ENCODE measurements at places on chromosomes 13 and 19.

GRCh38 chr19:34639491-34640085 lies 37.4 kb downstream of the SCGB2B2 start:
- peak; percentile 29 for DNase-seq

GRCh38 chr19:33622505-33622808 lies 704 bp downstream of the CHST8 start:
- DNase-seq: no peak

DNA sequence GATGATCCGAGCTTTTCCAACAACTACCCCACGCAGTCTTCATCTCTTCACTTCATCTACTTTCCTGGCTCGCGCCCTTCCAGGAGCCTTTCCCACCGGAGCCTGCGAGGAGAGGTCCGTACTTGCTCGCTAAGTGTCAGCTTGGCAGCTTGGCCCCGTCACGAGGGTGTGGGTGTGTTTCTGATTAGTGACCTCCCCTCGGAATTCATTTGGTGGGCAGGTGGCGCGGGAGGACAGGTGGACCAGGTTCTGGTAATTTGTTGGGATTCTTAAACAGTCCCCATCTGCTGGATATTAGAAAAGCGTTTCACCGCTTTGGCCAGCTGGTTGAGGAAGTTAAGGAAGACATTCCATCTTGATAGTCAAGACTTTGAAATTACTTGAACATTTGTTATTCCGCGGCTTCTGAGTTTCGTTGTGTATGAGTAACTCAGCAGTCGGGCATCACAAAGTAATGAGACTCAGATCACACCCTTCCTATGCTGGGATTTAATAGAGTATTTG lies 515 bp downstream of the UFM1 start:
- peak; percentile 48 for DNase-seq

DNA sequence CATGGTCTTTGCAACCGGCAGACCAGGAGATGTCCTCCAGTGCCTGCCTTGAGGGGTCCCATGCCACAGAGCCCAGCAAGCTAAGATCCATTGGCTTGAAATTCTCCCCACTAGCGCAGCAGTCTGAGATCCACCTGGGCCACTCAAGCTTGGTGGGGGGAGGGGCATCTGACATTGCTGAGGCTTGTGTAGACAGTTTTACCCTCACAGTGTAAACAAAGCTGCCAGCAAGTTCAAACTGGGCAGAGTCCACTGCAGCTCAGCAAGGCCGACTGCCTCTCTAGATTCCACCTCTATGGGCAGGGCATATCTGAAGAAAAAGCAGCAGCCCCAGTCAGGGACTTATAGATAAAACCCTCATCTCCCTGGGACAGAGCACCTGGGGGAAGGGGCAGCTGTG lies 32.0 kb upstream of the ITM2B start:
- DNase-seq: no peak

DNA sequence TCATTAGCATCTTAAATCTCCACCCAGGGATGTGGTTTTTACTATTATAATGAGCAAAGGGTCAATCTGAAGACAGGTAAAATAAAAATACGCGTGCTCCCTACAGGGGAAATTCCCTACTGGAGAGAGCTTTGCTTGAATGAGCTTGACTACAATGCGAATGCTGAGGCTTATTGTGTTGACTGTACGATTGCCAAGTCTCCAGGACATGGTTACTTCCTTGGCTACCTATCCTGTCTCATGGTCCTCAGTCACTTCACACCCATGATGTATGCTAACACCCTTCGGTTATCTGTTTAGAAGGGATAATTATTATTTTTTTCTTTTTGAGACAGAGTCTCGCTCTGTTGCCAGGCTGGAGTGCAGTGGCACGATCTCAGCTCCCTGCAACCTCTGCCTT lies 61.7 kb downstream of the ZNF627 start:
- DNase-seq: no peak

GRCh38 chr13:59890054-59890453 lies 273.7 kb downstream of the DIAPH3 start:
- no peak for DNase-seq

GRCh38 chr13:51122868-51123566 lies 11.9 kb upstream of the C13orf42 start:
- DNase-seq: no peak

GRCh38 chr13:87498681-87499080 lies 172.5 kb upstream of the SLITRK5 start:
- DNase-seq: no peak

- DNase-seq: no peak
Measured at GRCh38 chr19:16402041-16402440, 69.7 kb downstream of the EPS15L1 start.

DNA sequence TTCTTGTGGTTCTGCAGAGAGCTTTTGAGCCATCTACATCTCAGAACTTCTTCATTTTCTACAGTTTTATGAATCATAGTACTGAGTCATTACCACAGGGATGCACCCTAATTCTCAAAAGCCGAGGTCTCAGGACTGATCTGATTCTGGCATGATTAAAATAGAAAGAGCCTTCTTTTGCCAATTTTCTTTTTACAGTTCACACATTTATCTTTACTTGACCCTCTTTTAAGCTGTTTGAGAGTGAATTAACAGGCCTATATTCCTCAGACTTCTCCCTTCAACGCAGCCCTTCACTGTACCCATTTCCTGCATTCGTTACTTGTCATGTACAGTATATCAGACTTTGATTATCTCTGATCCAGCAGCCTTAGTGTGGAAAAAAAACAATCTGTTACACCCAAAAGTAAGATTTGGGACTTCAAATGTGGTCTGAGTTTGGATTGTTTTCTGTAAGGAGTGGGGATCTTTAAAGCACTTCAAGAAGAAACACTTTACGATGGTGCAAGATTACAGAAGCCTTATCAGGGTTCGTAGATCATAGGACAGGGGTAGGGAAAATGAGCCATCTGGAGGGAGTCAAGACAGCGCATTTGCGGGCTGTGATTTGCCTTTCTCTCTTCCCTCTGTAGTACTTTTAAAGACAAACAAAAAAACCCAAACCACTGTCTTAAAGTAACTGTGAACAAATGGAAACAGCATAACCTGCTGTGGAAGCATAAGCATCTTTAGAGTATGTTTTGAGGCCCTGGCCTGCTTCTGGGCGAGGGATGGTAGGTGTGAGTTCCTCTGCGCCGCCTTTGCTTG lies 15.3 kb upstream of the GPR183 start:
- DNase-seq: peak; percentile 44

- DNase-seq: no peak
Measured at GRCh38 chr19:45322744-45323281, at the start of gene CKM. Gene CKM (minus strand): TSS chr19:45322875. CDS start chr19:45319713, 3,162 bp downstream.

DNA sequence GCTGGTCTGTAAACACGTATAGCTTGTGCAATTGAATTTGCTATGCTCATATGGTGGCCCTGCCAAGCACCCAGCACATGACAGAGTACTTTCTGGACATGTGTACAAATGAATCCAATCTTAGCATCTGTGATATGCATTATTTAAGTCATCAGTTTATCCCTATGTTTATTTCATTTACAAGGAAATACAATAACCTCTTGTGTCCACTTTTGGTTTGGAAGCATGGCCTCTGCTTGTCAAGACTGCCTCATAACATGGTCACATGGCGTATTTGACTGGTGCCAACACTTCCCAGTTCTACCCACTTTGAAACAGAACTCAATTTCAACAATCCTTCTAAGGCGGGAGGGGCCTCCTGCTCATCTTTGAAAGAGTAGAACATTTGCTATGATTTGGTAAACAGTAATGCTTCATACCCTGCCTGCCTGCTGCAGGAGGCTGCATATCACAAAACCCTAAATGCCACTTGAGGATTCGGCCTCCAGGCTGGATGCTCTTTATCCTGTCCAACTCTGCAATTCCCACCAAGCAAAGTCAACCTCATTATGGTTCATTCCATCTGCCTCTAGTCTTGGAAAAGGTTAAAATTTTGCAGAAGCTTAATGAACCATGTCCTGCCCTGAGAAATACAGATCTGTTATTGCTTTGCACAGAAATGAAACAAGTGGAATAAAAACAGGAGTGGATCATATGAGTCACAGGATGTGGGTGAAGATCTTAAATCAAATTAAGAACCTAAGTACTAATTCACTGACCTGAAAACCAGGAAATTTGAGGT lies 151.3 kb downstream of the CYSLTR2 start:
- no peak for DNase-seq

DNA sequence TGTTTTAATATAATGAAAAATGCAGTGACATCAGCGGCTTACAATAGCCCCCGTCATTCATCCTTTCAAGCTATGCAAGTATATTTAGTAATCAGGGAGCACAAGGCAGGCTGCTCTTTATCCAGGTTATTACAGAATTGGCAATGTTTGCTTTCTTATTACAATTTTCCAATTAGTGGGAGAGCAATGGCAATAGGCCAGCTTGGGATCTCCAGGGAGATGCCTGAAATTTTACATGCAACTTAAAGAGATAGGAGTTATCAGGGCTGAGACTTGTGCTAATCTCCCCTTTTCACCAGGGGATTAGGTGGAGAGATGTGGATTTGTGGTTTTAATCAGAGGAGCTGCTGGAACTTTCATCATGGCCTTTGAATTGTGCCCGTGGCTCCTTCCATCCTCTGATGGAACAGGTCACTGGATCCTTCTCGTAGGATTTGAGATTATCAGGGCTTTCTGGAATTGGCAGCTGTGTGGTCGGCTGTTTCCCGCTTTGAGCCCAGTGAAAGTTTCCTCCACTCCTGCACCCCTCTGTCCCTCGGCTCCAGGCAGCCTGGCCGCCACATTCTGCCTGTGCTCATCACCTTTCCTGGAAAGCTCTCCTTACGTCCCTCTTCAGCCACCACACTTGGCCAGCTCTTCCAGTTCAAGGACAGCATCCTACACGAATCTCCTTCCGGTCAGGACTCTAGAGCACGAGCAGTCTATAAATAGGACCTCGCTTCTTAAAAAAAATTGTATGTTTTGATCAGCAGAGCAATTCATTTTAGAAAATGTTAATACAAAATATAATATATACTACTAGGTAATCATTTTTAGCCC lies 47.0 kb downstream of the CBY2 start:
- no peak for DNase-seq

- DNase-seq: no peak
Measured at GRCh38 chr19:36436531-36436930, 18.1 kb upstream of the ZFP82 start.

DNA sequence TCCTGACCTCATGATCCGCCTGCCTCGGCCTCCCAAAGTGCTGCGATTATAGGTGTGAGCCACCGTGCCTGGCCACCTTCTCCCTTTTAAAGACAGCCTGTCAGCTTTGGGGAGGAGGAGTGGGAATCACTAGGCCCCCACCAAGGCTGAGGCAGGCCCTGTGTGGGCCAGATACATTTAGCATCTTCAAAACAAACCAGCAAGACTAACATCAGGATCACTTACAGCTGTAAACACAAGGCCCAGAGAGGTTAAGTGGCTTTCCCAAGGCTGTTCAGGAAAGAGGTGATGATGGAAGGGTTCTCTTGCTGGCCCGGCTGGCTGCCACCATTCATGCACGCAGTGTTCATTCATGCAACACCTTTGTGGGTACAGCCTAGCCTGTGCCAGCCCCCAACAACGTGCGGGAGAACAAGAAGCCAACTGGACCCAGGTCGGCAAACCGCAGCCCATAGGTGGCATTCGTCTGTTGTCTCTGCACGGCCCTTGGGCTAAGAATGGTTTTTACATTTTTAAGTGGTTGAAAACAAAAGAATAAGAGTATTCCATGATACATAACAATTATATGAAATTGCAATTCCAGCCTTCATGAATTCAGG lies 23.0 kb downstream of the IER2 start:
- DNase-seq: no peak
